Fibroblast of lung (primary cell): ENCODE measurements at places on chromosomes 5 and 9. TPM values are rescaled to one million over a fixed set of nuclear protein-coding genes. Genes with fewer than 3 reads are reported as not detected.

Gene LYRM7
- 6.4 and 6.9 TPM in 2 replicates for total RNA-seq

Gene LHX3
- total RNA-seq, result not detected in 2 replicates

Gene OSMR
- total RNA-seq, result 74.7 and 102 TPM in 2 replicates

Gene SLCO4C1
- total RNA-seq, result under 0.01 TPM in 1 of 2 replicates, not detected in the other

Gene PDE6A
- under 0.01 TPM in 2 replicates for total RNA-seq

Gene RNF183
- total RNA-seq, result not detected in 2 replicates

Gene SLC4A9
- not detected in 2 replicates for total RNA-seq

Gene TRPM3
- total RNA-seq, result 0.50 and 0.51 TPM in 2 replicates
